Stimulated activated CD8-positive, alpha-beta memory T cell treated with anti-CD3 and anti-CD28 coated beads, Interleukin-7, amount 100 ng/mL, for 24 hours (primary cell): ENCODE measurements at places on chromosomes 11 and 22.
A peak's percentile ranks its signal among the peaks of the same experiment; 100 is the strongest.

DNA sequence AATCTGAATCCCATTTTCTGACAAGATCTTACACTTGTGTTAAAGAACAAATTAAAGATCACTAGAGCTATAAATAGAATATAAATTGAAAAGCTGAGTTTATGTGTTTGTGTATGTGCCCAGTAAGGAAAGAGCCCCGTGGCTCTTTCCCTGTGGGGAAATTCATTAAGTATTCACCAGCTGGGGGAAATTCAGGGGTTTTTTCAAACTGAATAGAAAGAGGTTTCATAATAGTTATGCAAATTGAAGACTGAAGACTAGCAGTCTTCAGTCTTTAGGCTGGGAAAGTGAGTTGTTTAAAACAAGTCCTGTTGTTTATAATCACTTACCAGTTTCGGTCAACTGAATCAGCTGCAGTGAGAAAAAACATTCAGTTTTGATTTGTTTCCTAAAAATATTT lies 11.3 kb upstream of the MS4A7 start:
- DNase-seq, result no peak

DNA sequence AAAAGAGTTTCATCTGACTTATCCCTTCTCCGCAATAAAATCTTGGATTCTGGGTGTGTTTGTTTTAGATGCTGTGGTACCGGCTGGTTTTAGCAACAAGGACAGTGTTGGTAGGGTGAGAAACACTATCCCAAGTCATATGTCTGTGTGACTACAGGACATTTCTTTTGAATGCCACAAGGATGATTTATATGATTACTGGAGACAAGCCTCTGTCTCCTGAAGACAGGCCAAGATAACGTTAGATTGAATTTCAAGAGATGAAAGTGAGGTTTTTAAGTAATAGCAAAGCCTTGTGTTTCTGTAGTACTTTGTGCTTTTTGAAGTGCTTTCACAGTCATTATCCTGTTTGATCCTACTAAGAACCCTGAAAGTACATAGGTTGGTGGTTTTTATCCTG lies 101.6 kb downstream of the COMMD9 start:
- DNase-seq, result no peak

DNA sequence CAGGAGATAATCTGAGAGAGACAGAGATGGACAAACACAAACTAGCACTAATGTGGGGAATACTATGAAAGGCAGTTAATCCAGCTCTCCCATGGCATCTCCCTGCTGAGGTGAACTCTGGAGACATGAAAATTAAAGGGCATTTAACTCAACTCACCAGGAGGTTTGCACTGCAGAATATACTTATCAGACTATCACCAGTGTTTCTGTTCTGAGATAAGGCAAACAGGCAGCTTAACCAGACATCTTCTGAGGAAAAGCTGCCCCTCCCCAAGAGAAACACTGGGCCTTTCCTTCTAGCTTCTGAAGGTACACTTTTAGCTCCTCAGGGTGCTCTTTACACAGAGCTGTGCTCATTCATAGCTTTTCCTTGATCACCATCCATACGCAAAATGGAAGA lies 85.5 kb downstream of the AMBRA1 start:
- no peak for DNase-seq

DNA sequence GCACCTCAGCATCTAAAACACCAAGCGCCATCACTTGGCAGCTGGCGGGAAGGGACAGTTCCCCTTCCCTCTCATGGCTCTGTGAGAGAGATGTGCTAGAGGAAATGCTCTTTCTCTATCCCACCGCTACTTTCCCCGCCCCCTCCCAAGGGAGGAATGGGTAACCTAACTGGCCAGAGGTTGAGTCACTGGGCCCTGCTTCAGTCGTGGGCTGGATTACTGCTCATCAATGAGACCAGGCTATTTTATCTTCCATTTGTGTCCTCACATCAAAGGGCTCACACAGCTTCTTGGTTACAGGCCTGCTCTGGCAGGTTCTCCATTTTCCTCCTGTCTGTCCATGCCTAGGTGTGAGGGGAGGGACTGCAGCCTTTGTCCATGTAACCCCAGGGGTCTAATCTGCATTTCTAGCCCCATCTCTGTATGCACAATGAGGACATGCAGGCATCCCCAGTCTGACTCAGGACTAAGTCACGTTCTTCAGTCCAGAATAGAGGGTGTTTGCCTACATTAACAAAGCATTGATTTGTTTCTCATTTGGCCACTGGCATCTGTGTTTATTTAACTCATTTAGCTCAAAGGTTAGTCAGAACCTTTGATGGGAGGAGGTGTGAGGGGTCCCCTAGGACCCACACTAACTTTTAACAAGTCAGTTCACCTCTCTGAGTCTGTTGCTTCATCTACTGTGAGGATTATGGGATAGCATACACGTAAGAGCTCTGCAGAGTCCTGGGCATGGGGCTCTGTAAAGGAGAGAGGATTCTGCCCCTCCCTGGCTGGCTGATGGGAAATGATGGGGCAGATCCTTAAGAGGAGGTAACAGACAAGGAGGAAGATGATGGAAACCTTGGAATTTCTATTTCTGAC lies 99.1 kb downstream of the XRRA1 start:
- no peak for DNase-seq

GRCh38 chr11:89583580-89583979 lies 92.4 kb upstream of the NOX4 start:
- DNase-seq, result no peak

- peak; percentile 26 for DNase-seq
These were observed 2.8 kb downstream of the CHADL start for GRCh38 chr22:41237707-41238569.

DNA sequence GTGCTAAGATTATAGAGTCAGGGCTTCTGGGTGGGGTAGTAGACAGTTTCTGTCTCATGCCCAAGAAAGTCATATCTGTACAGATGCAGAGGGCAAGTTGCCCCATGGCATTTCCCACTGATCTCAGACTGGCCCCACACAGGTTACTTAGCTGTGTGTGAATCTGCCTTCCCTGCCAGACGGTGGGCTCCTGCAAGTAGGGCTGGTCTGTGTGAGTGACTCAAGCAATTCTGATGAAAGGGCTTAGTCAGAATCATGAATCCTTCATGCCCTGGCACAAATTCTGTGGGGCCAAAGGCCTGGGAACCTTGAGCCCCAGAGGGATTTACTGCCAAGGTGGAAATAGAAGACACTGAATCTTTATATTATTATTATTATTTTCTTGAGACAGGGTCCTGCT lies 30.4 kb downstream of the USH1C start:
- no peak for DNase-seq

DNA sequence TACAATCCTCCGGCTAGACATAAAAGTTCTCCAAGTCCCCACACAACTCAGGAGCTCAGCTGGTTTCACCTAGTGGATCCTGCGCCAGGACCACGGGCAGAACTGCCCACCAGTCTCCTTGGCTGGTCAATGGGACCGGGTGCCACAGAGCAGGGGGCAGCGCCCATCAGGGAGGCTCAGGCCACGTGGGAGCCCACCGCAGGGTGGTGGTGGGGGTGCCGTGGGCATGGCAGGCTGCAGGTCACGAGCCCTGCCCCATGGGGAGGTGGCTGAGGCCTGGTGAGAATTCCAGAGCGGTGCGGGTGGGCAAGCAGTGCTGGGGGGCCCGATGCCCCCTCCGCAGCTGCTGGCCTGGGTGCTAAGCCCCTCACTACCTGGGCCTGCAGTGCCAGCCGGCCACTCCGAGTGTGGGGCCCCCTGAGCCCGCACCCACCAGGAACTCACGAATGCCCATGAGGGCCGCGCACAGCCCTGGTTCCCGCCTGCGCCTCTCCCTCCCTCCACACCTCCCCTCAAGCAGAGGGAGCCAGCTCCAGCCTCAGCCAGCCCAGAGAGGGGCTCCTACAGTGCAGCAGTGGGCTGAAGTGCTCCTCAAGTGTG lies 1091.9 kb upstream of the TENM4 start:
- no peak for DNase-seq

- no peak for DNase-seq
These were observed 44.6 kb downstream of the UVRAG start for GRCh38 chr11:75859614-75860013.

DNA sequence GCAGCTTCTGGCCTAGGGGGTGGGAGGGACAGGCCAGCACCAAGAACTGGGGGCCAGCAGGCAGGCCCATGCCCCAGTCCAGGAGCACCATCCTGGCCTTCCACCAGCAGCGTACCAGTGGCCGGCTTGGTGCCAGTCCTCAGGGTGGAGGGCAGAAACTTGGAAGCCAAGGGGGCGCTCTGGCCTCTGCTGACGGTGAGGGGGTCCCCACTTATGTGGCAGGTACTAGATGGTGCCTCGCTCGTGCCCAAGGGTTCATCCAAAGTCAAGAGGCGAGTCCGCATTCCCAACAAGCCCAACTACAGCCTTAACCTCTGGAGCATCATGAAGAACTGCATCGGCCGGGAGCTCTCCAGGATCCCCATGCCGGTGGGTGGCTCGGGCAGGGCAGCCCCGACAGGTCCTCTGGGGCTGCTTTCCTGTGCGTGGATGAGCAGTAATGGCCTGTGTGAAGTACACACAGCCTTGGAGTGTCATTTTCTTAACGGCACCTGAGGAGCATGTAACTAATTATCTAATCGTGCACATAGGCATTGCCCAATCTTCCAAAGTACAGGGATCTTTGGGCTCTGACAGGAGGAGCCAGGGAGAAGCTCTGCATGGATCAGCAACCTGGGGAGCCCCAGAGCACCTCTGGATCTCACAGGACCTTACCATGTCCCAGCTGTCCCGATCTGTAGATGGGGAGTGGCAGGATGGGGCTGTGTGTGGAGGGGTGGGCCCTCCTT lies 79.1 kb downstream of the MORC2 start:
- no peak for DNase-seq

DNA sequence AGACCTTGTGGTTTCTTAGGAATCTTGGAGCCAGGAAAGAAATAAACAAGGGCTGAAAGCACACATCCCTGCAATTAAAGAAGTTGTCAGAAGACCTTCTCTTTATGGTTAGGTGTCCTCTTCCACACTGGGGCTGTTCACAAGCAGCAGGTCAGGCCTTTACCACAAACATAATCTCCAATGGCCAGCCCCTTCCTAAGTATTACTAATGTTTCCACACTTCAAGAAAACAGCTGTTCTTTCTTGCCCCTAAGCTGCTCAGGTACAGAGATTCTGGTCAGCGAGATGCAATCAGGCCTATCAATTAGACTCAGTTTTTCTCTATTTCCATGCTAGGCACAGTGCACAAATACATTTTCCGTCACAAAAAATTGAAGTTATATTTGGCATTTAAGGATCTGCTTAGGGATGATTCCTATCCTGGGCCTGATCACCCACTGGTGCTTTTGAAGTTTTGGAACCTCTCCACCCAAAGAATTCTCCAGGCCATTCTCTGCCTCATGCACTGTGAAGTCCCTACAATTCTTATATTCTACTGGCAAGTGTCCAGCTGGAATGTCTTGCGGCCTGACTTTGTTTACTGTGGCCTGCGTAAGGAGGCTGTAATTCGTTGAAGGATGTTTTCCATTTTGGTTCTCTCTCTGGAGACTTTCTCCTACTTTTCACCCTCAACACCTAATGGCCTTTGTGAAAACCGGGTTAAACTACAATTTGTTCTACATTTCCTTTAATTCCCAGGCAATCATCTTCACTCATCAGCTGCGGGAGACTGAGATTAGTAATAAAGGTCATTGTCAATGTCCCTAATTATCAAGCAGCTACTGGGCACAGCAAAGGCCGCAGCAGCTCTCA lies 5.1 kb downstream of the PRAME start:
- no peak for DNase-seq

DNA sequence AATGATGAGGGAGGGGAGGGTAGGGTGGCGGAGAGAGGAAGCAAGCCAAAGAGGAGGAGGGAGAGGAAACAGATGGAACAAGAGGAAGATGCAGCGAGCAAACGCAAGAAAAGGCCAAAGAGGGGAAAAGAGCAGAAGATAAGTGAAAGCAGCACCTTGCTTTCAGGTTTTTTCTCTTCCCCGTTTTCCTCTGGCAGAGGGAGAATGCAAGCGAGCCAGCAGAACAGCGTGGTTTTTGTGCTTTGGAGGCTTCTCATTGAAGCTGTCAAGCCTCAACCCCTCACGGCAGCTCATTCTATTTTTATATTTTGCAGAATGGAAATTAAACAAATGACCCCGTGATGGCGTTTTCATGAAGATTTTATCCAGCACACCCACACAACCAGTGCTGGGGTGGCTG lies 67.1 kb upstream of the GRAMD1B start:
- no peak for DNase-seq

GRCh38 chr22:46829117-46829891 lies 66.9 kb downstream of the TBC1D22A start:
- no peak for DNase-seq

DNA sequence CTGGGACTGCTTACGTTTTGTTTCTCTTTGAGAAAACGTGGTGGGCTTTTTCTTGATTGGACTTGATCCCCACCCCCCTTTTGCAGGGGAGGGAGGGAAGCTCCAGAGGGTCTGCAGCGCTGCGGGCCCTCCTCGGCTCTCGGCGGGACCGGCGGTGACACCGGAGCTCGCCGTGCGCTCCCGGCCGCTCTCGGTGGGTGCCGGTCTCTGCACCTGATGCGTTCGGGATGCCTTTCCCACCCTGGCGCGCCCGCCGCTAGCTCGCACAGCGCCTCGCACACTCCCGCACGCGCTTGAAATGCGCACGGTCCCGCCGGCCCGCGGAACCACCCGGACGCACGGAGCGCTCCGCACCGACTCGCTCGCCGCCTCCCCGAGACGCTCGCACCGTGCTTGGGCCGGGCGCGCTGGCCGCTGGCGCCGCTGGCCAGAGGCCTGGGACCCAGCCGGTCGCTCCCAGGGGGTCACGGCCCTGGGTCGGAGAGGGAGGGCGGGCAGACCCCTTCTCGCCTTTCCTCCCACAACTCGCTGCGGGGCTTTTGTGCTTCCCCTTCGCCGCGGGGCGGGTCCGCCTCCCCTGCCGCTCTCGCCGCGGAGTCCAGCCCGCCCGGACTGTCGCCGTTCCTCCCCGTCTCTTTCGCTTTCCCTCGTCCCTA lies 1.0 kb downstream of the ZBTB16 start:
- no peak for DNase-seq

DNA sequence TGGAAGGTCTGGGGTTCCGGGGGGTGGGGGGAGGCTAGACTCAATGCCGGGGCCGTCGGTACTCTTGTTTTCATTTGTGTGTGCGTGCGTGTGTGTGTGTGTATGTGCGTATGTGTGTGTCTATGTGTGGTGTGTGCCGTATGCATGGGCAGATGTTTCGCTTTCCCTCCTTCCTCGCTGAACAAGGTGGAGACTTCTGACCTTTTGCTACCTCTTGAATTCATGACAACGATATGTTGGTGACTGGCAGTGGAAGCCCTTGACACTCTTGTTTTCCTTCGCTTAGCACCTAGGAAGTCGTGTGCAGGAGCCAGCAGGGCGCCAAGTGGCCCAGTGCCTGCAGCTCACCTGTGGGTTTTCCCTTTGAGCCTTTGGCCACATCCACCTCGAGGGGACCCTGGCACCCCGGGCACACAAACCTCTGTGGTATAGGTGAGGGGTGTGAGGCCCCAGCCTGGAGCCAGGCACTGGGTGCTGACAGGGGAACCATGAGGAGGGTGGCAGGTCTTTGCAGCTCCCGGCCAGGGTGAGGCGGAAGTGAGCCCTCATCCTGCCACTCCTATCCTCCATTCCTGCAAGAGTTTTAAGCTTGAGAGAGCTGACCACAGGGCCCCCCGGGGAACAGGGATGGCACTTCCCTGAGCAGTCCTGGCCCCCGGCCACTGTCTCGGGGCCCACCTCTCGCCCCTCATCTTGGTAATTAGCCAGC lies 19.3 kb upstream of the TMEM191C start:
- DNase-seq, result no peak

GRCh38 chr11:67482275-67482826 lies 475 bp upstream of the AIP start:
- no peak for DNase-seq
